GM12864 (cell line): ENCODE measurements at places on chromosomes 7 and 10.

- no peak for DNase-seq
Measured at GRCh38 chr7:44052771-44053365, 8.4 kb downstream of the DBNL start.

- DNase-seq = peak; percentile 44
Measured at GRCh38 chr7:150716368-150716767, at the start of gene GIMAP1. TSS of gene GIMAP1 (plus strand) at chr7:150716613. CDS start at chr7:150719048, 2,435 bp downstream.

DNA sequence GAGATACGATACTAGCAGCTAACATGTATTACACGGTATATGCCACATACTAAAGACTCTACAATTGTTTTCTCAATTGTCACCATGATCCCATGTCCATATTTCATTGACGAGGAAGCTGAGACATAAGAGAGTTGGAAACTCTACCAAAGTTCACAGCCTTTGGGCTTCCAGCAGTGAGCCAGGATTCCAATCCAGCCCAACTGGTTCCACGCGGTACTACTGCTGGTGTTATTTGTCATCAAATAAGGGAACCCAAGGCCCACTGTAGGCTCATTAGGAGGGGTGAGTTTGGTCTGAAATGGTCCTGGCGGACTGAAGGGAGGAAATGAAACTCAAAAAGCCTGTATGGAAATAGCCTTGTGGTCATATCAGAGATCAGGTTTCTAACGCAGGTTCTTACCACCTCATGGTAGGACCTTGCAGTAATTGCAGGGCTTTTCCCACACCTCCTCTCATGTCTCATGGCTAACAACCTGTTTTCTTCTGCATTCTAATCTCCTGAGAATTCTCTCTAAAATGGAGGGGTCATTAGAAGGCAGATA lies 814.6 kb downstream of the LRMDA start:
- no peak for DNase-seq

GRCh38 chr10:43236176-43236850 lies 30.6 kb downstream of the RASGEF1A start:
- DNase-seq = no peak

GRCh38 chr10:15141136-15142054 lies 27.1 kb downstream of the NMT2 start:
- DNase-seq = peak; percentile 16

GRCh38 chr10:130141878-130142277 lies 5.7 kb downstream of the GLRX3 start:
- no peak for DNase-seq

DNA sequence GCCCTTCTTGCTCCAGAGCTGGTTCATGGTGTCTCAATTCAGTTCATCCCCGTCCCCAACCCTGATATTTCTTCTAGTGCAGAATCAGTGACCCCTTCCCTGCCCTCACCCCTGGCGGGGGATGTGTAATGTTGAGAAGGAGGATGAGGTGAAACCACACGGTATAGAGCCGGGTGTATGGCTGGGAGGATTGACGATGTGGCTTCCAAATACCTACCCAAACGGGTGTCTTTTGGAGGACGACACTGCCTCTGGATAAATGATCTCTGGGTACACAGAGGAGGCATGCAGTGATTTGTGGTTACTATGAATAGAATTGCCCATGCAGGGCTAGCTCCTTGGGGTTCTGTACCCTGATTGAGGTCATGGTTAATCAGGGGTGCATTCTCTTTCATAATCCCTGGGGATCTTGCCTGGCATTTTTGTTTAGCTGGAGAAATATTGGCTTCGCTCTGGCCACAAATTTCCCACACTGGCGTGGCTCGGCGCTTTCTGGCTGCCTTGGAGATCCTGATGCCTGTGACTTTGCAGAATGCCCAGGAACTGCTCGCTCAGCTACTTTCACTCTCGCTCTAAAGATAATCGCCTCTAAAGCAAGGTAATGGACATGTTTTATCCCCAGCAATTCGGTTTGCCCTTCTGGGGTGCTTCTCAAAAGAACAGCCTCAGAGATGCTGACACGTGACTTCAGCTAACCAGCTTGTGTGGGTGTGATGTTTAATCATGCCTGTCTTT lies 89.2 kb downstream of the RBM20 start:
- DNase-seq = no peak

- no peak for DNase-seq
Measured at GRCh38 chr10:117631276-117632145, 89.0 kb downstream of the EMX2 start.

DNA sequence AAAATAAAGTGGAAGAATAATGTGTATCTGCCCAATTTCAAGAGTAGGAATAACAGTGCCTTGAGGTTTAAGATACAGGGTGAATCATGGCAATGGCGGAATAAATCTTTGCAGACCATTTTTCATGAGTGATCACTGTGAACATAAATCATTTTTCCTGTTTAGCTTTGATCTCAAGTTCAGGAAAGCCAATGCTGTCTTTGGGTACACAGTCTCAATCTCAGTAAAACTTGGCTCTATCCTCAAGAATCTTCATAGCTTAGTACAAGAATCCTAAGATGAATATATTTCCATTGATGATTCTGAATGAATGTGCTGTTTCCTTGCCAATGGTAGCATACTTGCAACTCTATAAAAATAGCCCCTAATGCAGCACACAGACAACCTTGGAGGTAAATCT lies 6.8 kb downstream of the NAMPT start:
- no peak for DNase-seq

- no peak for DNase-seq
Measured at GRCh38 chr10:43120116-43120928, 17.9 kb upstream of the CSGALNACT2 start.

GRCh38 chr7:97025983-97026714 lies 1.5 kb upstream of the DLX5 start:
- DNase-seq = no peak

DNA sequence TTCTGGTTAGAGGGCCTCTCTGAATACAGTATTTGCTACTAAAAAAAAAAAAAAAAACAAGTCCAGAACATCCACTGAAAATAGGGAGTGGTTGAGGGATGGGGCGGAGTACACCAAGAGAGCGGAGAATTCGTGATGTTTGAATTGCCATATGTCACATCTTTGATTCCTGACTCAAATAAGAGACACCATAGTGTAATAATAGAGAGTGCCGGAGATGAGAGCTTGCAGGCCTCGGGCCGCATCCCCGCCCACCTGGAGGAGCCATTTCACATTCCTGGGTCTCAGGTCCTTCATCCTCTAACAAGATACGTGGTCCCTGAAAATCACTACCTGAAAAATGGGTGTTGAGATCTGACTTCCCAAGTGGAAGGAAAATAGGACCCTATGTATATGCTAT lies 46.8 kb downstream of the KIAA1549 start:
- no peak for DNase-seq

GRCh38 chr10:34520510-34520909 lies 294.6 kb downstream of the PARD3 start:
- no peak for DNase-seq

DNA sequence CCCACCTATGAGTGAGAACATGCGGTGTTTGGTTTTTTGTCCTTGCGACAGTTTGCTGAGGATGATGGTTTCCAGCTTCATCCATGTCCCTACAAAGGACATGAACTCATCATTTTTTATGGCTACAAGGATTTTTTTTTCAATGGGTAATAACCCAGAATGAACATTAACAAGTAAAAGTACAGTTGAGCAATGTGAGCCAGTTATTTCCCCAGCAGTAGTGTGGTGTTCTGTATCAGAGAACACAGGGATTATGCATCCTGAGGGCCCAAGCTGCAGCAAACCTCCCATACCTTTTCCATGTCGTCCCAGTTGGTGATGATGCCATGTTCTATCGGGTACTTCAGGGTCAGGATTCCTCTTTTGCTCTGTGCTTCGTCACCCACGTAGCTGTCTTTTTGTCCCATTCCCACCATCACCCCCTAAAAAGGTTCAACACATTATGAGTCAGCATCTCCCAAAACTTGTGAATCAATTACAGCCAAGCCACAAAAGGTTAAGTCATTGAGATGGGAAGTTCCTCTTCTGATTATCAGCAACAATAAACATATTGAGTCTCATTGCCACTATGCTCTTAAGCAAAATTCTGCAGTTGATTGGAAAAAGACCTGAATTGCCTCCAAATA lies 5.5 kb downstream of the ACTA2 start:
- no peak for DNase-seq

GRCh38 chr7:66626331-66626934 lies 2.2 kb upstream of the KCTD7 start:
- DNase-seq = no peak

DNA sequence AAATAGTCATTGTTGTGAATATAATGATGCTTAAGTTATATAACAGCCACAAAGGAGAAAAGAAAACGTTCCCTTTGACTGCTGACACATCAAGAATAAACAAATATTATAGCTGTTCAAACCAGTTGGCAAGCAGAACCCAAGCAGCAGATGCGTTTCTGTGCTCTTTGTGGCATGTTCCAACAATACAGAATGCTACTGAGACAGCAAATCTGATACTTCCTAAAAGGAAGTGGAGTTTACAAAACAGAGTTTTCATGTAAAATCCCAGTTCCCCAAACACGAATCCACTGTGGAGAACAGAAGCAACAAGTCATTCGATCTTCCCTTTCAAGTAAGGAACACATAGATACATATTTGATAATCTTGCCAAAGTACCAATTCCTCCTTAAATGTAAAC lies 170.9 kb upstream of the ASAH2 start:
- DNase-seq = no peak

DNA sequence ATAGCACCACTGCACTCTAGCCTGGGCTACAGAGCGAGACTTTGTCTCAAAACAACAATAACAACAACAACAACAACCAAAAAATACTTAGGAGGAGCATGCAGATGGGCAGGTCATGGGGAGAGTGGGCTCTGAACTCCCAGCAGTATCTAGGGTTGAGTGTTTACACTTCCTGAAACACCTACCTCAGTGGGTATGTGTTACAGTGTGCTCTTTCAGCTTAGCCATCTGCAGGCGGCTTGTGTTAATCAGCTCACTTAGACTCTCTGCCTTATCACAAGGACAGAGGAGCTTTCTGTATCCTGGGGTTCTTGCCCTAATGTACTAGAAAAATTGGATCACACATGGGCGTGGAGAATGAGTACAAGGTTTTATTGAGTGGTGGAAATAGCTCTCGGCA lies 340.2 kb downstream of the KIF20B start:
- no peak for DNase-seq

GRCh38 chr7:11133436-11133959 lies 159.8 kb downstream of the PHF14 start:
- DNase-seq = no peak

DNA sequence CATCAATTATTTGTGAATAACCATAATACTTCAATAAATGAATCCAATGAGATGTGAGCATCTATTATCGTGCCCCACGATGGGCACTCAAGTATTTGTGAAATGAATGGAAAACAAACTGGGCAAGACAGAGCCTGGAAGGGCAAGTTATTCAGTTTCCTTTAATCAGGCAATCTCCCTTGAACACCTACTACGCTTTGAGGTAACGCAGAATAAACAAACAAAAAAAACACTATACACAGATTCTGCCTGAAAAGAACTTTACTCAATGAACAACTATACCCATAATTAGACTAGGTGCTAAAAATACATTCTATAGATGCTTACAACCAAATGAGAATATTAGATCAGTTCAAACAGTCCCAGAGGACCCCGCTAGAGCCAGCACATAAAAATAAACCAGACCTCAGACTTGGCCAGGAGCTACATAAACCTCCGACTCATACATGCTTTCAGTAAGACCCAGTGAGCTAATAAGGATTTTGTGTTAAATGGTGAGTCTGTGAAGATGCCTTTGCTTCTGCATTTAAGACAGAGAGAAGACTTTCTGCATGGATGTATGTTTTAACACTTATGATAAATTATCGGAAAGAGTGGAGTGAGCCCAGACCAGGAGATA lies 121.3 kb downstream of the MPP7 start:
- DNase-seq = no peak
